ENCODE measurements at places on chromosomes 6 and 20.
A peak's percentile ranks its signal among the peaks of the same experiment; 100 is the strongest.

DNA sequence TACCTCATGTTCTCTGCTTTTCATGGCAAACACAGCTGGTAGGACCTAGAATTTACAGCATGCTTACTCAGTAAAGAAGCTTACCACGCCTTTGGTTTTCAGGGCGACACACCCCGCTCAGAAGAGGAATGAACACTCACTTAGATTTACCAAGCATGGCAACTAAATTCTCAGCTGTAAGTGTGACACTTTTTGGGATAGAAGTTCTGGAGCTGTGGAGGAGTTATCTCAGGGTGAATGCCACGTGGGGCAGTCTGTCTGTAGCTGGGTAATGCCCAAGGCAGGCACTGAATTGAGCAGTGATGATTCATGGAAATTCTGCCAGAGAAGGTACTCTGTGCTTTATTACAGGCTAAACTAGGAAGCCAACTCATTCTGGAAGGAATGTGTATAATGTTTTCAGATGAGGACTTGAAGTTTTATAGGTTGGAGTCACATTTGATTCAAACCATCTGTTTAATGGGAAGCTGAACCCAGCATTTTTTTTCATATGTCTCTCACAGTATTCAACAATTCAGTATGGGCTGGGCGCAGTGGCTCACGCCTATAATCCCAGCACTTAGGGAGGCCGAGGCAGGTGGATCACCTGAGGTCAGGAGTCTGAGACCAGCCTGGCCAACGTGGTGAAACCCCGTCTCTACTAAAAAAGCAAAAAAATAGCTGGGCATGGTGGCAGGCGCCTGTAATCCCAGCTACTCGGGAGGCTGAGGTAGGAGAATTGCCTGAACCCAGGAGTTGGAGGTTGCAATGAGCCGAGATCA is 3.5 kb upstream of the PRIM2 start:
- DNase-seq, result peak; percentile 82

DNA sequence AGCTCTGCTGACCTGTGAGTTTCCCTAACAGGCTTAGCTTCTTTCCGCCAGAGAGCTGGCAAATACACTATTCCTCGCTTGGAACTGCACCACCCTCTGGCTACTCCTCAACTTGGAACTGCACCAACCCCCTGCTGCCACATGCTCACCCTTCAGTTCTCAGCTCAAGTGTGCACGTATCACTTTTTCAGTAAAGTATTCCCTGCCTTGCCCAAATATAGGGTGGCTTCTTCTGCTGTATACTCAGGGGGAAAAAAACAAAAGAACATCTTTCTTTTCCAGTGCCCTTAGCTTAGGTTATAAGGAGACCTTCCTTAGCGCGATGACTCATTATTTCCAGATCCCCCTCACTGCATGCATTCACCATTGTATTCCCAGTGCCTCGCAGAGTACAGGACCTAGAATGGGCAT is 21.2 kb downstream of the GNAS-AS1 start:
- no peak for DNase-seq

DNA sequence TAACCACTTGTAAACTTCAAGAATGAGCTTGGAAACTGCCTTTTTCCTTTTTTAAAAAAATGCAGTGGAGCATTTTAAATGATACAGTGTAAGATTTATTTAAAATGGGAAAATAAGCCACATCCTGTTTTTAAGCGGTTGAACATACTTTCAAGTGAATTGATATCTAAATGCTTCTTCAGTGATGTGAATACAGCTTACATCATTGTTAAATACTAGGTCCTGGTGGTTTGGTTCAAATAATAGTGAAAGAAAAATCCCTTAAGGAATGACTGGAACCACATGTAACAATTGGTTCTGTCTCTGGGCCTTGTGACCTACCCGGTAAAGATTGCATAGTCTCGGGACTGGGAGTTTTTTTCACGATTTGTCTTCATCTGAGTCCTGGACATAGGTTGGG is 44.2 kb downstream of the BMP6 start:
- no peak for DNase-seq

GRCh38 chr6:130026859-130027258 is 8.5 kb downstream of the L3MBTL3 start:
- DNase-seq, result no peak

DNA sequence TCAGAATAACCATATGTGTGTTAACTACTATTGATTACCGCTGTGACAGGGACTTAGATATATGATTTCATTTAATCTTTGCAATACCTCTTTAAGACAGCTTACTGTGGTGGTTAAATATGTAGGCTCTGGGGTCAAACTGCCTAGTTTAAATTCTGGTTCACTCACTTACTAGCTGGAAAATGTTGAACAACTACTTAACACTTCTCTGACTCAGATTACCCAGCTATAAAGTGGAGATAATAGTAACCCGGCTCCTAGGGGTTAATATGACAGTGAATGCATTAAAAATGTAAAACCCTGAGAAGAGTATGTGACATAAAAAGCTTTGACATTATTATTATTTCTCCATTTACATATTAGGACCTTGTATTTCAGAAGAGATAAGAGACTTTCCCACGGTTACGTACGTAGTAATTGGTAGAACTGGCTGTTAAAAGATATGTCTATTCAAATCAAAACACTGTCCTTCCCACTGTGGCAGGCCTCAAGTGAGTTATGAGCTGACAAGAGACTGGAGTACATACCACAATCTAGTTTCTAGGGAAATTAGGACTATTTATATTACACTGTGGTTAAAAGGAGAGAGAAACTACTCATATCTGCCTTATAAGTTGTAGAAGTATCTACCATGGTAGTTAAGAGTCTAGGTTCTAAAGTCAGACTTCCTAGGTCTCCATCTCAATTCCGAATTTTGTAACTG is 4.4 kb upstream of the PLCB1 start:
- no peak for DNase-seq

- DNase-seq, result no peak
These were observed 223.3 kb downstream of the UNC5CL start for GRCh38 chr6:40815731-40816130.

All from AG20443 (cell line).